ENCODE measurements at places on chromosomes 3 and 15.

DNA sequence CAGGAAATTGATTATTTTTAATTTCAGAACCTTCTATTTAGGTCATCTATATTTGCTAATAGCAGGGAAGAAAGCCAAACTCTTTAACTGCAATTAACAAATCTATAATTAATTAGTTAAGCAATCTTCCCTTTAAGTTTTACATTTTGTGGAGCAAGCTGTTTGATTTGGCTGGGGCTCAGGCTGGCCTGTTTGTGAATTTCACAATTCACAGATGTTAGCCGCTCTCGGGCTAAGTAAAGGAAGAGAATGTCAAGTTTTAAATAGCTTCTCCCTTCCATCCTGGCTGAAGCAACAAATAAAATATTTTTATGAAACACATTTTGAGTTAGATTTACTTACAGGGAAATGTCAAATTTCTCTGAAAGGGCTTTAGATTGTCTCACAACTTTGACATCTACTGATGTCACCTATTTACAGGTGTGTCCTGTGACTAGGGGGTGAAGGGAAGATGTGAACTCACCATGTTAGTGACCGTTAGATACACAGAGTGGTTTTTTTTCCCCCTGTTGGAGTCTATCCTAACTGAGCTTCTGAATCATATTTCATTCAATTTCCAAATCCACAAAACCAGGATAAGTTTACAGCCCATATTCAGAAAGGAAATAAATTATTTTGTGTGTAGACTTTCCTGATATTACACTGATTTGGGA is 1.3 kb upstream of the TP63 start:
- no peak for DNase-seq

DNA sequence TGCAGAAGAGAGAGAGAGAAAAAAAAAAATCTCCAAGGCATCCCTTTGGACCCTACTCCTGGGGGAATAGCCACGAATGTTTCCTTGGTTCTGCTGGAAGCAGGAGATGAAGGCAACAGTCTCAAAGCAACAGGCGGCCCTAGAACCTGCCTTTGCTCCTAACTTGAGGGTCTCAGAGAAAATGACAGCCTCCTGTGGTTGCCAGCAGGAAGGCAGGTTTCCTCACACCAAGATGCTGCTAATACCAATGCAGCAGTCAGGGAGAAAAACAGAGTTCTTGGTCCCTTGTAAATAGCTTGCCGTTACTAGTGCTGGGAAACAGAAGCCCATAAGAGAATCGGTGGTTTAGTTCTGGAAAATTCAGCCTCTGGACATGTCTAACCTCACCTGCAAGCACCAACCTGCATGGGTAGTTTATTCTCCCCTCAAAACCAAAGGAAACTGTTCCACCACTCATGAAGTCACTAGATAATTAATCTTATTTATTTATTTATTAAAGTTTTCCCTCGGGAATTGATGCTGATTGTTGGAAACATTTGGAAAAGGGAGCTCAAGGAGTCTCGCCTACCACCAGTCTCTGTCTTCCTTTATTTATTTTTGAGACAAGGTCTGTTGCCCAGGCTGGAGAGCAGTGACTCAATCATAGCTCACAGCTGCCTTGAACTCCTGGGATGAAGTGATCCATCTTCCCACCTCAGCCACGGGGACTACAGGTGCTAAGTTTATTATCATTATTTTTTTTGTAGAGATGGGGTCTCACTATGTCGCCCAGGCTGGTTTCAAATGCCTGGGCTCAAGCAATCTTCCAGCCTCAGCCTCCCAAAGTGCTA is 883 bp upstream of the FRMD4B start:
- DNase-seq = no peak

DNA sequence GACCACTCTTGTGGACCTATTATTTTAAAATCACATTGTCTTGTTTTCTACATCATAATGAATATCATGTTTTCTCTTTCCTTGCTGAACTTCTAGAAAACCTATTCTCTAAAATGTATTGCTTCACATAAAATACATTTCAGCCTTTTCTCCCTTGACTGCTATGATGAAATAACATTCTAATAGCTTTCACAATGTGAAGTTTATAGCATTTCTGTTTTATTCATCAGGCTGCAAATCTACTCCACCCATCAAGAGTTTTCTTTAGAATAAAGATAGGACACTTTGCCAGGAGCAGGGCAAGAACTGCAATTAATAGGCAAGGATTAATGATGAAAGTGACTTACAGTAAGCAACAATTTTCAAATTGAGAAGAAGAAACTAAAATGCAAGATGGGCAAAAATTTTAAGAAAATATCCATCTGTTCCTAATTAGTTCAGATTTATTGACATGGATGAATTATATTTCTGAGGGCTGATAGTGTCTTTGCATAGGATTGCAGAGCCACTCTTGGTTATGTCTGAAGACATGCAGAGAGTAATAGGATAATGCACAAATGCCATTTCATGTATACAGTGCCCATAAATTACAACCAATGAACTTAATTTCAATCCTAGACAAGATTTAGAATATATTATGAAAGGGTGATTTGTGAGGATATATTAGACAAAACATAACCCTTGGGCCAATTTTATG is 21.7 kb downstream of the LEKR1 start:
- no peak for DNase-seq

DNA sequence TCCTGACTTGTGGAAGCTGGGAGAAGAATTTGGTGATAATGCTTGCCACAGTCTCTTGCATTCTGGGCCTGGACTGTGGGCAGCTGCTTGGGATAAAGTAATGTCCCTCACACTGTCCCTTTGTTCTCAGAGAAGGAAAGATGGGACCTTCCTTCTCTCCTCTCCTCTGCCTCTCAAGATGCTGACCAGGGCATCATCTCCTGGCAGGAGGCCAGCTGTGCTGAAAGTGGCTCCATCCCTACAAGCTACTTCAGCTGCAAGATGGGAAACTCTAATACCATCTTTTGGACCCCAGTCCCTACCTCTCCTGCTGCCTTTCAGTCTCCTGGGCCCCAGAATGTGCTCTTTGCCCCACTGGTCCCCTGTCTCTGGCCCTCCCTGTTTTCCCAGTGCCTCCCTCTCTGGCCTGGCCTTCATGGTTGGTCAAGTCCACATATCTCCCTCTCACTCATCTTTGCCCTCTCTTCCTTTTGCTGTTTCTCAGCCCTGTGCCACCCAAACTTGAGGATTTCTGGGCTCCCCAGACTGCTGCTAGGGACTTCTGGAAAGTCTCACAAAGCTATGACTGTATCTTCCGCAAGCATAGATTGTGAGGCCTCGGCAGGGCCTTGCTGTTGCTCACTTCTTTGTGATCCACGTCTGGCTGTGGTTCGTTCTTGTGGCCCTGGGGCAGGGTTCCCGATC is 7.1 kb upstream of the SLC6A20 start:
- no peak for DNase-seq

- DNase-seq = no peak
These were observed 128.9 kb upstream of the BHLHE40 start for GRCh38 chr3:4850211-4850927.

DNA sequence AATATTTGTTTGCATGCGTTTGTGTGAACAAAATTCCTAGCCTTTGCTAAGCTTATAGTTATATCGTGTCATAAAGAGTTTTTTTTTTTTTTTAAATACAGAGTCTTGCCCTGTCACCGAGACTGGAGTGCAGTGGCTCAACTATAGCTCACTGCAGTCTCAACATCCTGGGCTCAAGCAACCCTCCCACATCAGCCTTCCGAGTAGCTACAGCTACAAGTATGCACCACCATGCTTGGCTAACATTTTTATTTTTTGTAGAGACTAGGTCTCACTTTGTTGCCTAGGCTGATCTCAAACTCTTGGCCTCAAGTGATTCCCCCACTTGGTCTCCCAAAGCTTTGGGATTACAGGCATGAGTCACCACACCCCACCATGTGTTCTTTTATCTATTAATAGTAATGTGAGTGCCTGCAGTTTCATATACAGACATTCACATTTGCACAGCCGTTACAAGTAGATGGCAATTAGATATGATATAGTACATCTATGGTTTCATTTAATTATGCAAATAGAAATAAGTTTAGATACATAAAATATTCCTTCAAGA is 848.6 kb downstream of the PDCD6IP start:
- DNase-seq = no peak

- DNase-seq = no peak
These were observed 340.3 kb upstream of the RBMS3 start for GRCh38 chr3:28940530-28940929.

GRCh38 chr15:96264351-96264798 is 66.1 kb upstream of the NR2F2 start:
- no peak for DNase-seq

DNA sequence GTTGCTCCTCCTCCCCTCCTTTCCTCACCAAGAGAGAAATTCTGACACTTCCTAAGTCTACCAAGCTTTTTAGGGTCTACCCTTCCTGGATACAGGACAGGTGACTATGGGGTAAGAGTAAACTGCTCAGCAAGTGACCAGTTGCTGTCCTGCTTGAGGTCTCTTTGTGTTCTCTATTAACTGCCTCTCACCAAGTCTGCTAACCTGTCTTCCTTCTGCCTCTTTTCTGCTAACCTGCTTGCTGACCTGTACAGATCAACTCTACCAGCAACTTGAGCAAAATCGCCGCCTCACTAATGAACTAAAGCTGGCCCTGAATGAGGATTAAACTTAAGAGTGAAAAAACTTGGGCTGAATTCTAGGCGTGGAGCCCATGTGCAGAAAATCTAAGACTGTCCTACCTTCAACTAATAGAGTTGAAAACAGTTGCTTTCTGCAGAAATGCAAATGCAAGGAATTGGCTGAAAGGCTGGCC is 27.1 kb downstream of the TPM1 start:
- DNase-seq = no peak

DNA sequence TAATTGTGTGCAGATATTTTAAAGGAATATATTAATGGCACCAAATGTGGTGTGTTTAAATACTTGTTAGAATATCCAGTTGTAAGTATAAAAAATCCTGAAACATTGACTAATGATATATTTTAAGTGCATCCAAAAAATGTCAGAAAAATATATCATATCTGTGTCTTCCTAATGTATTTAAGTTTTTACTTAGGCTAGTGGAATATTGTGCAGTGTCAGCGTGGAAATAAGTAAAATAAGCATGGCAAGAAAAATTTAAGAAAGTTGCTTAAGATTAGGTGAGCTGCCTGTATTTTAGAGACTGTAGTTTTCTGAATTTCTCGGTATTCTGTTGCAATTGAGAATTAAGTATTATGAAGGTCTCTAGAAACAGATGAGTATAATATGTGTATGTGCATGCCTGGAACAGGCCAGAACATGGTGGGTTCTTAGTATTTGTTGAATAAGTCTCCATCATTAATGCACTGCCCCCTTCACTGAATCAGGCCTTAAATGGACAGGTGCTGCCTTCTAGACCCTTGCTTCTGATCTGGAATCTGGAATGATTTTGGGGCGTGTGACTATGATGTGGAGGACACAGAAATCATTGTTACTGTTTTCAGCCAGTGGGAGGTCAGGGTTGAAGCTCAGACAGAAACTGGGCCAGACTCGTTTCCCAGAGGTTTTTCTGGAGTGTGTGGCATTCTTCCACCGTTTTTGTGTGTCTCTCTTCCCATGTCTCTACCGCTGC is 86.1 kb downstream of the TRAK1 start:
- no peak for DNase-seq

- DNase-seq = no peak
These were observed 663 bp downstream of the PDCD10 start for GRCh38 chr3:167733961-167734497.

GRCh38 chr3:16392065-16392464 is 121.4 kb downstream of the RFTN1 start:
- no peak for DNase-seq

DNA sequence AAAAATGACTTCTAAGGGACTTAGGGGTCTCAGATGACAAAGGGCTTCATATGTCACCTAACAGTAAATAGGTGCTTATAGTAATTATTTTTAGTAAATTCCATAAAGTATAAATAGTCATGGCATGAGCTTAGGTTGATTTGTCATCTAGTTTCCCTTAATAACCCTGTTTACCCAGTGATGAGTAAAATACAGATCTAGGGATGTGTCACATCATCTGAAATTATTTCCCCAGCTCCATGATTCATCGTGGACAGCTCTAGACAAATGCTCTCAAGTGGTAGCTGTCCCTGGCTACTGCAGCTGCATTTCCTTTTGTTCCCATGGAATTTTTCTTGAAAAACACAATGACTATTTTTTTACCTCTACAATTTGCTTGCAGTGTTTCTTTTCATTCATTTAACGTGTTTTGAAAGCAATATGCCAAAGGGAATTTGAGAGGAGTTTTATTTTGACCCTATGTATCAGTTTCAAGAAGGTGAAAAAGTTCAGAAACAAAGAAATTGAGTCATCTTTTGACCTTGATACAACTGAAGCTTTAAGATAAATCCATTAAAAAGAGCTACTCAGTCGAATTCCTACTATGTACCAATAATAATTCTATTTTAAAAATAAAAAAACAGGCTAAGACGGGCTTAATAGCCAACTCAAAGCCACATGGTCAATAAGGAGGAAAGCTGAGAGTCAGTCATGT is 241.6 kb downstream of the KCNMB2 start:
- DNase-seq = no peak

DNA sequence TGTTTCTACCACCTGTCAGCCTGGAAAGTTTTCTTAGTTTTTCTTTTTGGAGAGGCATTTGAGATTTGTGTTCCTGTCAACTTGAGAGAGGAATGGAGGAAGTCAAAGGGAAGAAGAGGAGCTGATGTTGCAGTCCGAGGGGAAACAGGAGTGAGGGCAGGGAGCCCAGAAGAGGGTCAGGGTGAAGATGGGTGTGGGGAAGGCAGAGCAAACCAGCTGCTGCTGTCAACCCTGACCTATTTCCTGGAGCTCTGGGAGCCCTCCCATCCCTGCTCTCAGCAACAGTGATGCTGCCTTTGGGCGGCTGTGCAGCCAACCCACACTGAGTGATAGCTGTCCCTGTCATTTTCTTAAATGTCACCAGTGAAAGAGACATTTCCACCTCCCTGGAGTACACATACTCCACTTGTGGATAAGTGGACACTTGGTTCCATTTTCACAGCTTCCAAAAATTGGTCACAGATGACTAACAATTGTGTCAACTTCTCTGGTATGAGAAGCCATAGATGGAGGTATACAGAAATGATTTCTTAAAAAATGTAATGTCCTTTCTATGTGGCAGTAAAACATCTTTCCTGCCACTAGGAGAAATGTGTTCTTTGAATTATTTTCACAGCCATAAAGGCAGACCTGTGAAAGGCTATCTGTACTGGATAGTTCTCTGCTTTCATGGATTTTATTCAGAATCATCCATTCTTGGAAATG is 556.3 kb upstream of the TBL1XR1 start:
- no peak for DNase-seq

GRCh38 chr3:169813757-169814517 is 1.2 kb upstream of the LRRC34 start:
- DNase-seq = peak; percentile 49

- DNase-seq = no peak
These were observed 198.9 kb downstream of the ADAMTS9 start for GRCh38 chr3:64488939-64489338.

GRCh38 chr3:71564361-71564760 is 19.2 kb downstream of the FOXP1 start:
- no peak for DNase-seq

DNA sequence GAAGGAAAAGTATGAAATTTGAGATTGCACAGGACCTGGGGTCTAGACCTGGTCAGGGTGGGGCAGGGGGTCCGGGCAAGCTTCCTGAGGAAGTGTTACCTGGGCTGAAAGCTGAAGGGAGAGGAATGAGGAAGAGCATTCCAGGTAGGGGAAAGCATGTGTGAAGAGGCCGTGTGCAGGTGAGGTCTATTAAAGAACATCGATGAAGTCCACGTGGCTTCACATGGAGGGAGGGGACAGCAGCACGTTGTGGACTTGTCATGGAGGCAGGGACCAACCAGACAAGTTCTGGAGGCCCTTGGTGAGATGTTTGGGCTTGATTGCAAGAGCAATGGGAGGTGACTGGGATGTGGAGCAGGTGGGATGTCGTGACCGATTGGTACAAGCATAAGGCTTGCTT is 47.1 kb downstream of the IDH2 start:
- DNase-seq = no peak
